Activated naive CD8-positive, alpha-beta T cell treated with anti-CD3 and anti-CD28 coated beads, Interleukin-2, amount 10 ng/mL, durations not matched to agents 7 days and 5 days (primary cell): ENCODE measurements at places on chromosomes 2 and 18.

DNA sequence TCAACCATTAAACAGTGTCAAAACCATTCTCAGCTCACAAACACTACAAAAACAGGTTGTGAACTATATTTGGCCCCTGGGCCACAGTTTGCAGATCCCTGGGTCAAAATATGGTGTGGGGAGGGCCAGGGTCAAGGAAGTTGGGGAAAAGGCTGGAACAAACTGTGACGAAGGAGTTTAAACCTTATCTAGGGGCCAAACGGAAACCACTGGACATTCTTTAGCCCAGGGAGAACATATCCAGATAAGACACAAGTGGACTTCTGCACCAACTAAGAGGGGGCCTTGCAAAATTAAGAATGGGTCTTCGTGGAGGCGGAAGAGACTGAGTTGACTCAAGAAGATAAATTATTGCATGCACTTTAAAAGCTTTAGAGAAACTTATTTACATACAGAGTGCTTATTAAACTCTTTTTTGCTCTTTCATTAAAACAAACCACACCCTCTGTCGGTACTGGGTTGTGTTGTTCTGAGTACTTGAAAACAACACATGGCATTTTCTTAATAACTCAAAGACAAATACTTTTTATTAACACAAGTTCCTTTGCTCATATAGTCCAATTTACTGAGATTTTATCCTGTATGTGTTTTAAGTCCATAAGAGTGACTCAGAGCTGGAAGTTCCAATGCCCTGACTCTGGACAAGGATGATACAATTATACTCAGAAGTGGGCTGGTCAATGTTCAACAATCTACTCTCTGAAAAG is 5.3 kb upstream of the ASAP2 start:
- DNase-seq: no peak

DNA sequence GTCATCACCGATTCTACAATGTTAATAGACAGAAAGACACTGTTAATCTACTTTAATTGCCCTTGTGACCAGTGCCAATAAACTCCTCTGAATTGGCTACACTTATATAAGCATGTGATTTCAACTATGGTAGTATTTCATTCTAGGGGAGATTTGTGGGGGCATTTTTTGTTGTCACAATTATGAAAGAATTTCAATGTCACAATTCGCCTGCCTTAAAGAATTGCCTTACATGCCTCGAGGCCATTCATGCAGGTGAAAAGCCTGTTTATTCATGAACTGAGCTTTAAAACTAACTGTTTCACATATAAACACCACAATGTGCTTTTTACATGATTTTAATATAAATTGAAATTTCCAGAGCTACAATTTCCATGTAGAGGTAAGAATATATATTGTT is 162.8 kb downstream of the GCA start:
- no peak for DNase-seq

DNA sequence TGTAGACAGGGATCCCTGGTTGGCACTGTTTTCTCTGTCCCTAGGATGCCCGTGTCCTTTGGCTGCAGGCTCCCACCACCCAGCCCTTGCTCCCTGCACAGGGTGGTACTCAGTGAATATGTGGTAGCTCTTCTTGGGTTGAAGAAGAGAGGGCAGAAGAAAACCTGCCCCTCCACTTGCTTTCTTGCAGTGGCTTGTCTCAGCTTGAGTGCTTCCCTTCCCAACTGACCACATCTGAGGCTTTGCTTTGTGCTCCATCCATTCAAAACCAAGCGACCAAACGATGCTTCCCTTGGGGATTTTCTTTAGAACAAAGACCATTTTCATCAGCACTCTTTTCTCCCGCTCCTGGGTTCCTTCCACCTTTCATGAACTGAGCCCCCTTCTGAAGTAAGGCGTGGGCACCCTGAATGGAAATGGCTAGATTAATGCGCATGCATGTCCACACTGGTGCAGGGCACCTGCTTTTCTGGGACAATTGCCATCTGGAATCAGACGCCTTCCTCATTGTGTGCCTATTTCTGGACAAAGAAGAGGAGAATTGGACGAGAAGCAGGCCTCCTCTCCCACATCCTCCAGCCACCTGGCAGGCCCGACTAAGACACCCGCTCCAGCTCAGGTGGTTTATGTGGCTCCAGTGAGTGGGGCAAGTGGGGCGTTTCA is 59.1 kb downstream of the ARL4C start:
- DNase-seq: no peak

DNA sequence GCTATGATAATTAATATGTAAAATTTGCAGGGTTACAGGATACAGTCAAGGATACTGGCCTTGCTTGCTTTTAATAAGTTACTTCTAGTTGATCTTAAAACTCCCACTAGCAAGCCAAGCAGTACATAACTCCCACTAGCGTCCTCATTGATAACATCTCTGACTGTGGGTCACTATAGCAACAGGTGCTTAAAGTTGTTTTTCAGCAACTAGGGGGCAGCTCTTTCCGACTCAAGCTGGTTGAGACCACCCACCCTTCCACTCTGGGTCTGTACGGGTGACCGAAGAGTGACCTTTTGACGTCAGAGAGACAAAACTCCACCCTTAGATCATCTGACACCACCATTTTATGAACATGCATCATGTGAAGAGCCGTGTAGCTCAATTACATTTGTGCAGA is 208.6 kb downstream of the MYO1B start:
- no peak for DNase-seq

GRCh38 chr18:2442726-2443275 is 128.5 kb downstream of the METTL4 start:
- no peak for DNase-seq
